ENCODE measurements at places on chromosomes 2 and 18.

DNA sequence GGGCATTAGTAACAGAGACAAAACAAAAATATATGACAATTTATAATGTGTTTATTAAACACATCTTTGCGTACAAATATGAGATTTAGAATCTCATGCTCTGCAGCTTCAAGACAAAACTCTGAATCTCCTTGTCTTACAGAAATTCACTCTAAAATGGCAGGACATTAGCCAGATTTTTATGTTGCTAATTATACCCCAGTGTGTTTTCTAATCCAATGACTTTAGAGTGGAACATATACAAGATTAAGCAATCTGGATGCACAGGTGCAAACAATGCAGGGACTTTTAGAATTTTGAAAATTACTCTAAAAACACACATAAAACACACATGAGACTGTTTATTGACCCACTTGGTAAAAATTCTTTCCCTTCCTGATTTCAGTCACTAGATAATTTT lies 85.9 kb downstream of the CALCRL start:
- no peak for DNase-seq

- DNase-seq: no peak
These were observed 60.8 kb downstream of the RHOB start for GRCh38 chr2:20507711-20508110.

- no peak for DNase-seq
These were observed 55.0 kb downstream of the LNPK start for GRCh38 chr2:175947073-175947472.

DNA sequence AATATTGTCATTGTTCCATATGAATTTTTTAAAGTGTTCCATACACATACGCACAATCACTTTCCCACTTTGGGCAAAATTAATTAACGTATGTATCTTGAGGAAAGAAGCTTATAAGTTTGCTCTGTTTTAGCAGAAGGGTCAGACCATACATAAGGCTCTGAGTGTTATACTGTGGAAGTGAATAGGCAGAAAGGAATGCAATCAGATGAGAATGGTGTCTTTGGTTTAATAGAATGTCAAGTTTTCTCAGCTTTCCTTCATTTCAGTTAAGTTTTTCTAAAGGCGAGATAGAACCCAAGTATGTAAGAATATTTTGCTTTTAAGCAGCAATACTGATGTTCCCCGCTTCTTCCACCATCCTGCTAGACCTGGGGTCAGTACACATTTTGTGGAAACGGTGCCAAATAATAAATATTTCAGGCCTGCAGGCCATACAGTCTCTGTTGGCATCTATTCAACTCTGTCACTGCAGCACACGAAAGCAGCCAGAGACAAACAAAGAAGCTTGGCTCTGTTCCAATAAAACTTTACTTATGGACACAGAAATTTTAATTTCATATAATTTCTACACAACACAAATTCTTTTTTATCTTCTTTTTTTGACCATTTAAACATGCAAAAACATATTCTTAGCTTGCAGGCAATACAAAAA lies 100.6 kb downstream of the UPP2 start:
- DNase-seq: no peak

GRCh38 chr18:49812286-49813068 lies 856 bp downstream of the ACAA2 start:
- no peak for DNase-seq

DNA sequence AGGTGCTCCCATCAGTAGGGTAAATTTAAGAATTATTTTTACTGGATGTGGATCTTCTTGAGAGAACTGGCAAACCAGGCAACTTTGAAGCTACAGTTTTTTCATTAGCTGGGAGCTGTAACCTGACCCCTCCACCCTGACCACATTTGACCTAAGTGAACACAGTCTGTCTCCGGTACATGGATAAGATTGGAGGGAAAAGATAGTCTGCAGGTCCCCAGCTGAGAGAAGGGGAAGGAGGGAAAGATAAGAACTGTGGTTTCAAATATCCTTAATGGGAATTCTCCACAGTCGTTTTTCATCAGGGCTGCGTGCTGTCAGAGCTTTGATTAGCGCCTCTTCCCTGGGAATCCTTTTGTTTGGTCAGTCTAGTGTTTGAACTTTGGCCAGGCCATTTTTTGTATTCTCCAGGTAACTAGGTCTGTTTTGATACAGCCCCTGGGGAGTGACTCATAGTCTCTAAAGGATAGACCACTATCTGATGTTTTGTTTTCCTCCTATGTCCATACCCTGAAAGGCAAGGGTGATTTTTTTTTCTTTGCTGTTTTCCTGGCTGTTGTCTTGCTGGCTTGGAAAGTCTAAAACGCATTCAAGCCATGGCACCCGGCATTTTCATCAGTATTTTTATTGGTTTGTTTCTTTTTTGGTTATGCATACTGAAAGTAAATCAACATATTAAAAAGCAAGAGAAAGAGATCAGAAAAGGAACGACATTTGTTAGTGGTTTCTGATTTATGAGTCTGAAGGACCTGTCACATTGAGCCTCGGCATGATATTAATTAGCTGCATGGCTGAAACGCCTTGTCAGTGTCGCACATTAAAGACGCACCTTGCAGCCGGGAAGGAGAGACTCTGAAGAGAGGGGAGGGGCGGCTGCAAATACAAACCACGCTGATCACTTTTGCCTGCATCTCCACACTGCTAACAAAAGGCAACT lies 183.4 kb upstream of the FN1 start:
- no peak for DNase-seq

DNA sequence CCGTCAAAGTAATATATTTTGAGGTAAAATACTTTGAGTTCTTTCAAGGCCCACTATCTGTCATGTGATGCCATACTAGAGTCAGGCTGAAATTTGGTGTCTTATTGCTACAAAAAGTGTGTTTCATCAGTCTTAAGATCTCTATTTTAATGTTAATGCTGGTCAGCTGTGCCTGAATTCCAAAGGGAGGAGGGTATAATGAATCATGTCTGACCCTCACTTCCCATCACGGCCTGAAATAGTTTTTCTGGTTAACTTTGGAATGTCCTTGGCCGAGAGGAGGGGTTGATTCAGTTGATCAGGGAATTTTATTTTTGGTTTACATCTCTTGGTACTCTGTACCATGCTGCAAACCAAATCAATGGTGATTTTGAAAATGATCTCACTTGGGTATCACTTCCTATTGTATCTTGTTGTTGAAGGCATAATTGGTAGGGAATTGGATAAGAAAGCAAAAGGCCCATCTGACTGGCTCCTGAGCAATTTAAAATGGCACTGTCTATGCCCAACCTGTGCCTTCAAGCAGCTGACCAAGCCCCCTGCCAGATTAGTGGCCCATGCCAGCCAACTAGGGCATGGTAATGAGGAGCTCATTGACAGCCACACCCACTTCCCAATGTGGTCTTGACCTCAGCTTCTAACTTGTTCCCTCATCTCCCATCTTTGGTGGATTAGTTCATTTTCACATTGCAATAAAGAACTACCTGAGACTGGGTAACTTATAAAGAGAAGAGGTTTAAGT lies 6.1 kb upstream of the SLC35F5 start:
- no peak for DNase-seq
